Left ventricle myocardium inferior (tissue), 1 donor: ENCODE measurements at places on chromosomes 5 and 9.

- no peak for DNase-seq
These were observed 41.0 kb downstream of the KIAA1191 start for GRCh38 chr5:176320577-176320976.

GRCh38 chr5:94245608-94246007, 372.8 kb downstream of the KIAA0825 start:
- DNase-seq, result no peak

DNA sequence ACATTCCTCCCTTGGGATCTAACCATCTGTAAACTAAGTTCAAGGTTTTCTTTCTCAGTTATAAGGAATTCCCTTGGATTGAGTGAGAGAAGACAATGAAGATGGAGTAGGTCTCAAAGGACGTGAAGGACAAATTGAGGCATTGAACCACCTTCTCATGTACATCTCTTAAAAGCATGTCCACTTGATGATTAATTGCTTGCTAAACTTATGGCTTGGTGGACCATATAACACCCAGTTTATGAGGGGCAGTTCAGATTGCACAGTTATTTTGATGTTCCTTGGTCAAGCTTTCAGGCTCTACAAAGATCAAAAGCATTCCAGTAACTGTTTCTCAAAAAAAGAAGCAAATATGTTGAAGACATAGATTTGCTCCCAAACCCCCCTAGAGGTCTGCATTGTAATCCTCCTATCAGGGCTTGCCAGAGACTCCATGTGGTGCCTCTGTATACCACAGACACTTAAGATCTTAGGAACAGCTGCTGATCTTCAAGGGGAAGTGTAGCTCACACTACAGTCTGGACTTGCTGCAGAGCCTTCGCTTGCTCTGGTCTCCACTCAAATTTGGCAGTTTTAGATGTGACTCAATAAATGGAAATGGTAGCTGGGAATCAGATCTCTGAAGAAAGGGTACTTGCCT, 56.9 kb upstream of the ALDH1A1 start:
- no peak for DNase-seq

GRCh38 chr9:15786616-15787015, 233.8 kb downstream of the CCDC171 start:
- DNase-seq, result no peak

- no peak for DNase-seq
These were observed 61.3 kb downstream of the GDA start for GRCh38 chr9:72210522-72210921.

- DNase-seq, result no peak
These were observed 139.6 kb upstream of the RASA1 start for GRCh38 chr5:87127956-87128687.

DNA sequence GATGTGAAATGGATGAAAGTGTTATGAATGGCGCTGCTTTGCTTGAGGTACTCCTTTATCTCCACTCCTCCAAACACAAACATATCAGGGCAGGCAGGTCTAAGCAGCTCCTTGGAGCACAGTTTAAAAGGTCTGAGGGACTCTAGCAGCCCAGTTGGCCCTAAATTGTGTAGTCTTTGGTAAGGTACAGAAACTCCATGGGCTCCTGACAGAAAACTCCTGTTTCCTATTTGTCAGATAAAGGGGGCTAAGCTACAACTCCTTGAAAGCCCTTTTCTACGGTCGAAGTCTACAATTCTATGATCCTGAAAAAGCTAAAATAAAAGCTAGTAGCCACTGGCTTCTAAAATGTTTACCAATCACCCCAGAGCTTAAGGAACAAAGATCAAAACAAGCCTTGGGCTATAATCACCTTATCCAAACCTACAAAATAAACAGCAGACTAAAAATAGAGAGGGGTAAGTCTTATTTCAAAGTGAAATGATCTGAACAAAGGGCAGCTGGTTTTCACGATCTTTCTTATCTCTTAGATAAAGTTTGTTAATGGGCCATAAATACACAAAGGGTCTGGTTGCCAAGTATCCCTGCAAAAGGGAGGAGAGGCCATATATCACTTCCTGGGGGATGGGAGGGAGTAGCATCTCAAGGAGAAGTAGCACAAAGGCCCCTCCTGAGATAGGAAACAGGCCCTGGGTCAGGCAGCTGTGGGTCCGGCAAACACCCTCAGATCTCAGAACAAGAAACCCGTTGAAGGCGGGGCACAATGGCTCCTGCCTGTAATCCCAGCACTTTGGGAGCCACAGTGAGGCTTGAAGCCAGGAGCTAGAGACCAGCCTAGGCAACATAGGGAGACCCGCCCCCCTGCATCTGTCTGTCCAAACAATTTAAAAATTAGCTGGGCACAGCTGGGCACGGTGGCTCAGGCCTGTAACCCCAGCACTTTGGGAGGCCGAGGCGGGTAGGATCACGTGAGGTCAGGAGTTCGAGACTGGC, 28.3 kb upstream of the DENND4C start:
- no peak for DNase-seq

- no peak for DNase-seq
These were observed 265.1 kb upstream of the PANK3 start for GRCh38 chr5:168844016-168844921.

GRCh38 chr5:177099422-177100093, 12.8 kb downstream of the FGFR4 start:
- DNase-seq, result no peak

GRCh38 chr5:116514421-116514970, 60.1 kb downstream of the SEMA6A start:
- no peak for DNase-seq

DNA sequence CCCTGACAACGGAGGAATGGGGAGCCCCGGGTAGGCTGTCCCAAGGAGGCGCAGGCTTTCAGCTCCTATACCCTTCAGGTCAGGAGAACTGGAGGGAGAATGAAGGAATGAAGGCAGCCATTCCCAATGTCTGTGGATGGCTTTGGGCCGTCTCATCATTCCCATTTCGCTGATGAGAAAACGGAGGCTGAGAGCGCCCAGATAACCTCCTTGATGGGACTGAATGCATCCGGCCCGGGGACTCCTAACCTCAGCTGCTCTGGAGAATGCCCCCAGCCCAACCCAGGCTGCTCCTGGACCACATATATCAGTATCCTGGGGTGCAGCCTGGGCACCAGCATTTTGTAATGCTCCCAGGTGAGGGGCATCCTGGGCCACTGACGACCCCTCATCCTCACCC, 52.6 kb upstream of the RNU6ATAC start:
- no peak for DNase-seq

GRCh38 chr9:108874058-108874788, 12.2 kb downstream of the ACTL7A start:
- DNase-seq, result no peak

- no peak for DNase-seq
These were observed 76.3 kb upstream of the ORM1 start for GRCh38 chr9:114246558-114246957.

DNA sequence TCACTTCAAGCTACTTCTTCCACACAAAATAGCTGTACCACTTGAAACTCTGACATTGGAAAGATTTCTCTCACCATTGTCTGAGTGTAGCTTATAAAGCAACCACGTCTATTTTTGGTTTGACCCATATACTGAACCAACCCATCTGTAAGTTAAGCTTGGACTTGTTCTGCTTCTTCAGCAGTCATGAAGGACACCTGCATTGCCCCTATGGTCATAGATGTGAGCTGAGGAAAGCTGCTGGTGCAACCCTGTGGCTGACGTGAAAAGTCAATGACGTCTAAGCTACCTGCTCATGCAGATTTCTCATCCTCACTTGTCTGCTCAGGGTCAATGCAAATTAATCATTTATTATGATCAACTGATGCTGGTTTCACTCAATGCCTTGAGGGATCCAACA, 417.4 kb downstream of the CETN3 start:
- DNase-seq, result no peak
